ENCODE measurements at places on chromosomes 6 and 20. TPM values are rescaled to one million over a fixed set of nuclear protein-coding genes. Genes with fewer than 3 reads are reported as not detected.

Gene ANKRD66
- not detected for total RNA-seq

Gene RAD21L1
- total RNA-seq = not detected

Gene HRH3
- 0.10 TPM for total RNA-seq

- H3K36me3 ChIP-seq = peaks cover 27% of the 10 kb centered on the region
- H3K27me3 ChIP-seq = no peaks in the 10 kb centered on the region
- H3K4me1 ChIP-seq = peaks cover 51% of the 10 kb centered on the region
- no peak overlapping the region for H3K4me3 ChIP-seq
- no peak overlapping the region for H3K27ac ChIP-seq
- no peak for DNase-seq
Observed at GRCh38 chr6:106517706-106518105, 111.6 kb downstream of the RTN4IP1 start.

DNA sequence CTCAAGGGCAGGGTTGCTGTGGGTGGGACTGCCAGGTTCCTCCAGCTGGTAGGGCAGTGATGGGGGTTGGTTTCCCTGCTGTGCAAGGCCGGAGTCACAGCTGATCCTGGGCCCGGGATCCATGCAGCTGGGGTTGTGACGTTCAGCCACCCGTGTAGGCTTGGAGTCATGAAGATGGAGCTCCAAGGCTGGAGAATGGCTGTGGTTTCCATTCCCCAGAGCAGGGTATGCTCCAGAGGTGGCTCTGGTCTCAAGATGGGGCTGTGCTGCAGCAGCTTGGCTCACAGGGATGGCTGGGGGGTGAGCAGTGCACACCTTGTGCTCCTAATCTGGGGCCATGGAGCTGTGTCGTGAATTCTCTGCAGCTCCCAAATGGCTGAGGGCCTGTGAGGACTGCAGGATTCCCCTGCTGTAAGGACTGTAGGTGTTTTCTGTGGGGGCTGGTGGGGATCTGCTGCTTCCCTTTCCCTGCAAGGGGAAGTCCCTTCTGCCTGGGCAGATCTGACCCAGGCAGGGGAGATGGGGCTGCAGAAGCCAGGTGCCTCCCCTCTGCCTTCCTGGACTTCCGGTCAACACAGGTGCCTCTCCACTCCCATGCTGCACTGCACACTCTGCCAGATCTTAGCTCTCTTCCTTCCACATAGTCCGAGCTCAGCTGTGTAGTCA lies 15.9 kb downstream of the KIF25 start:
- no peak for DNase-seq
- H3K27ac ChIP-seq = no peak overlapping the region
- no peaks in the 10 kb centered on the region for H3K36me3 ChIP-seq
- H3K27me3 ChIP-seq = peaks cover 19% of the 10 kb centered on the region
- H3K4me1 ChIP-seq = peaks cover 29% of the 10 kb centered on the region

DNA sequence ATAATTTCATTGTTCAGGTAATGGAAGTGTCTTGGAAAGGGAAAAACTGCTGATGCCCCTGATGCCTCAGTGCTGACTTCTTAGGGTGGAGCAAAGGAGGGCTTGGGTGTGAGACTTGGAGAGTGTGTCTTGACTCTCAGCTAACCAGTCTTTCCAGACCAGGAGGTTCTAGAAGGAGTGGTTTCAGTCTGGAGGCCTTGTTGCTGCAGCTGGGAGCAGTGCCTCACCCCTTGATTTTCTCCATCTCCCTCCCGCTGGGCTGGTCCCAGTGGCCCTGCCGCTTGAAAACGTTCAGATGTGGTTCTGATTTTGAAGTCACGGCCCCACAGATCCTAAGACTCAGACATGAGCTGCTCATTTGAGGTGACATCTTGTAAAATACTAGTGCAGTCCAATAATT lies 5.4 kb downstream of the DSP start:
- no peaks in the 10 kb centered on the region for H3K27me3 ChIP-seq
- no peak for DNase-seq
- peaks cover 76% of the 10 kb centered on the region for H3K4me1 ChIP-seq
- peak overlapping the region; percentile 90 for H3K27ac ChIP-seq
- H3K36me3 ChIP-seq = peaks cover 19% of the 10 kb centered on the region

- no peak overlapping the region for H3K27ac ChIP-seq
- peaks cover 98% of the 10 kb centered on the region for H3K36me3 ChIP-seq
- no peaks in the 10 kb centered on the region for H3K27me3 ChIP-seq
- DNase-seq = no peak
Observed at GRCh38 chr20:32449890-32450401, 91.8 kb downstream of the ASXL1 start.

DNA sequence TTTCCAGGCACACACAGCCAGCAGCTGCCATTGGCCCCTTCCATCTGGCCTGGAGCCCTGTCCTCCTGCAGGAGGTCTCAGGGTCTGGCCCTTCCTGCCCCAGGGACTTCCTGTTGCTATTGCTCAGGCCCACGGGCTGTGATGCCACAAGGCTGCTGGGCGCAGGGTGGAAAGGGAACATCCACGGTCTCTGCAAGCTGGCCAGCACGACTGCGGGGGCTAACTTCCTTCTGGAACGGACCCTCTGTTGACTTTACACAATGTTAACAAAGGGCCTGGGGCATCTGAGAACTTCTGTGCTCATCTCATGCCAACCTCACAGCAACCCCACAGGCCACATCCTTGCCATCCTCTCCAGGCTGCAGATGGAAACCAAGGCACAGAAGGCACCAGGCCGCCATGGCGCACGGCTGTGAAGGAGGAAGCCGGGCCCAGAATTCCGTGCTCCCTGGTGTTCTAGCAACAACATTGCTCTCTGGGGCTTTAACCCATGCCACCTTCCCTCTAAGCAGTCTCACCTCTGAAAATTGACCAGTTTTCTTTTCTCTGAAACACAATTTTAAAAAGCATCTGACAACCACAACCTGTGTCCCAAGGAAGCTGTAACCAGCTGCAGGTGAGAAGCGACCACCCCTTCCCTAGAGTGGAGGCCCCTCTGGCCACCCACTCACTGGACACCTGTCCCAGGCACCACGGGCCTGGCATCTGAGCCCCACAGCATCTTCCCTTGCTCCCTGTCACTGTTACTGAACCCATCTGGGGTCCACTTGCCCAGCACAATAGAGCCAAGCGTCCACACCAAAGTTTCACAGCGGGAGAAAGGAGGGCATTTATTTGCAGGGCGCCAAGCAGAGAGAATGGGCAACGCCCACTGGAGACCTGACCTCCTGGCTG lies 261.3 kb downstream of the CDH4 start:
- no peaks in the 10 kb centered on the region for H3K36me3 ChIP-seq
- DNase-seq = no peak
- no peaks in the 10 kb centered on the region for H3K4me1 ChIP-seq
- peaks cover 25% of the 10 kb centered on the region for H3K27me3 ChIP-seq

GRCh38 chr6:10883312-10884244 lies 1.7 kb upstream of the GCM2 start:
- DNase-seq = no peak
- no peaks in the 10 kb centered on the region for H3K36me3 ChIP-seq
- 0 out of 2 replicates have a peak, but pooled peaks cover 5% of the 10 kb centered on the region for H3K4me1 ChIP-seq
- H3K27ac ChIP-seq = no peak overlapping the region

DNA sequence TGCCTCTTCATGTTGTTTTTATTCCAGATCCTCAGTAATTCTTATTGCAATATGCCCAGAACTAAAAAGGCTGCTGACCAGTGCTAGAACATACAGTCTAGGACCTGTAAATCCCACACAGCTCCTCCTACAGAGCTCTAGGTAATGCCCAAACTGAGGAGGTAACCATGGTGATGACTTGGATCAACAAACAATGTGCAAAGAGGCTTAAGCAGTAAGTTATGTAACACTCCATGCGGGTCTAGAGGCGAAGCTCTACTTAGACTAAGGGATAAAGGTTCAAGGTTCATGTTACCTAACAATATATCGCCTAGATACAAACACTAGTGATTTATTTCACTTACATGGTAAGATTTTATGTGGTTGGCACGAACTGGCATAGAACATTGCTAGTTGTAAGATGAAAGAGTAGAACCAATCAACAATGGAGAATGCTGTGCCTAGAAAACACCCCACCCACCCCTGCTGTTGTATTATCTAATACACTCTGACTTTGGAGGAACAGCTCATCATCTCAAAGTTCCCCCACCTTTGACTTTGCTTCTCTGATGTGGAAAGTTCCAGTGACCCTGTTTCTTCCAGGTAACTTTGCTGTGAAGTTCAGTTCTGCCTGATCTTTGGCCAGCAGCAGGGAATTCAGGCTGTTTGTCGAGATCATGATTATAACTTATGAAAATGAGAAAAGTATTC lies 242.4 kb downstream of the ALDH8A1 start:
- no peaks in the 10 kb centered on the region for H3K27me3 ChIP-seq
- no peak overlapping the region for H3K4me3 ChIP-seq
- no peaks in the 10 kb centered on the region for H3K36me3 ChIP-seq
- H3K4me1 ChIP-seq = peaks cover 10% of the 10 kb centered on the region
- peak; percentile 80 for DNase-seq

- no peak overlapping the region for H3K4me3 ChIP-seq
- H3K4me1 ChIP-seq = peaks cover 89% of the 10 kb centered on the region
- peaks cover 20% of the 10 kb centered on the region for H3K36me3 ChIP-seq
- H3K27me3 ChIP-seq = no peaks in the 10 kb centered on the region
- DNase-seq = no peak
- no peak overlapping the region for H3K27ac ChIP-seq
Observed at GRCh38 chr6:119323478-119323877, 26.1 kb downstream of the MAN1A1 start.

DNA sequence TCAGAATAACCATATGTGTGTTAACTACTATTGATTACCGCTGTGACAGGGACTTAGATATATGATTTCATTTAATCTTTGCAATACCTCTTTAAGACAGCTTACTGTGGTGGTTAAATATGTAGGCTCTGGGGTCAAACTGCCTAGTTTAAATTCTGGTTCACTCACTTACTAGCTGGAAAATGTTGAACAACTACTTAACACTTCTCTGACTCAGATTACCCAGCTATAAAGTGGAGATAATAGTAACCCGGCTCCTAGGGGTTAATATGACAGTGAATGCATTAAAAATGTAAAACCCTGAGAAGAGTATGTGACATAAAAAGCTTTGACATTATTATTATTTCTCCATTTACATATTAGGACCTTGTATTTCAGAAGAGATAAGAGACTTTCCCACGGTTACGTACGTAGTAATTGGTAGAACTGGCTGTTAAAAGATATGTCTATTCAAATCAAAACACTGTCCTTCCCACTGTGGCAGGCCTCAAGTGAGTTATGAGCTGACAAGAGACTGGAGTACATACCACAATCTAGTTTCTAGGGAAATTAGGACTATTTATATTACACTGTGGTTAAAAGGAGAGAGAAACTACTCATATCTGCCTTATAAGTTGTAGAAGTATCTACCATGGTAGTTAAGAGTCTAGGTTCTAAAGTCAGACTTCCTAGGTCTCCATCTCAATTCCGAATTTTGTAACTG lies 4.4 kb upstream of the PLCB1 start:
- no peak overlapping the region for H3K27ac ChIP-seq
- no peak for DNase-seq

- DNase-seq = no peak
- no peaks in the 10 kb centered on the region for H3K27me3 ChIP-seq
- no peaks in the 10 kb centered on the region for H3K36me3 ChIP-seq
Observed at GRCh38 chr6:6946206-6947155, 161.3 kb upstream of the RREB1 start.

DNA sequence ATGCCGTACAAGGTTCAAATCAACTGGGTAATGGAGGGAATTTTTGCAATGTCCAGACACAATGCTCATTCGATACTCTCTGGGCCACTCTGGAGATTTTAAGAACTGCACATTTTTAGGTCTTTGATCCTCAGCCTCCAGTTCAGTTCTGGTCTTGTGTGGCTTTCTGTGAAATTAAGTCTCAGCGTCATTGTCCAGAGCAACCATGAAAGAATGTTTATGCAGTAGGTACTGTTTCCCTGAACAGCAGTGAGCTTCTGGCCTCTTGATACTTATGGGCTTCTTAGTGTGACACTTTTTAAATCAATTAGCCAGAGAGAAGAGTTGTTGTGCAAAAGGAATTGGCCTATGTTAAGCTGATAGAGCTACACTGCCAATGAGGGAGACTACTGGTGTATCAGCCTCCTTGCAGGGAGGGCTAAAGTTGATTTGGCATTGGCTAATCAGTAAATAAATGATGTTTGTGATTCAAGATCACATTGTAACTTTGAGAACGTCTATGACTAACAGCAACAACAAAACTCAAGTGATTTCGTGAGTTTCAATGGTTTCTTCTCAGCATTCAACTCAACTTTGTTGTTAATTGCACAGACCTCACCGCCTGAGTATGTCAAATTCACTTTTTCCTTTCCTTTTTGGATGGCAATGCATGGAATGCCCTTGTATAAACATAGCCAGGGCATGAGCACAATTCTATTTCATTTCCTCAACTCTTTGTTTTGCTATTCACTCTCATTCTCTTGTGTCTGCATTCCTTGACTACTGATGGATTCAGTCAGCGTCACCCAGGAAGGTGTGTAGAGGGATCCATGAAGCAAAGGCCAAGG lies 85.1 kb downstream of the GJA1 start:
- no peaks in the 10 kb centered on the region for H3K36me3 ChIP-seq
- H3K27me3 ChIP-seq = no peaks in the 10 kb centered on the region
- no peak overlapping the region for H3K4me3 ChIP-seq
- no peak overlapping the region for H3K27ac ChIP-seq
- DNase-seq = no peak

DNA sequence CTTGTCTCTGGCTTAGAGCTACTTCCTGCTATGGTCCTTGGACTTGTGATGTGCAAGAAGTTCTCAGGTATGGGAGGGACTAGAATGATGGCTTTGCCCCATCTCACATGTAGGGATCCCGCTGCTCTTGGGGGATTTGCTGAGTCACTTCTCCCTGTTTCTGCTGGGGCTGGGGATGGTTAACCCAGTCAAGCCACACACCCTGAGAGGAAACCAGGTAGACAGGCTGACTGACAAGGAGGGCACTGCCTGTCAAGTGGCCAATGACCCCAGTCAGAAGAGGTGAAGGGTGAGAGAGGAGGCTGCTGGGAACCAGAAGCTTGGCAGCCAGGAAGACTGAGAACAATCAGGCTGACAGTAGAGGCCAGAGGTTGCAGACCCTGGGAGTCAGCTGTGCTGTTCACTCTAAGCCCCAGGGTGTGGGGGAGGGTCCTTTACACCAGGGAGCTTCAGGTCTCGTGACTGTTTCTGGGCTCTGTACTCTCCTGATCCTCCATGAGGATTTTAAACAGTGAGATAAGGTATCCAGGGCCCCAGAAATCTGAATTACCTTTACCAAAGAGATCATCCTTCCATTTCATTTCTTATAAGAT lies 34.6 kb downstream of the HLA-F start:
- H3K27ac ChIP-seq = no peak overlapping the region
- no peaks in the 10 kb centered on the region for H3K4me1 ChIP-seq
- no peak for DNase-seq
- no peak overlapping the region for H3K4me3 ChIP-seq
- no peaks in the 10 kb centered on the region for H3K36me3 ChIP-seq
